ENCODE measurements at places on chromosomes 6 and 20.

GRCh38 chr6:118865100-118865391, 28.9 kb upstream of the ASF1A start:
- DNase-seq: no peak

- DNase-seq: no peak
These were observed at the start of gene HLA-DQA2 for GRCh38 chr6:32741031-32741960. TSS of gene HLA-DQA2 (plus strand) at chr6:32741391. CDS start at chr6:32741444, 53 bp downstream.

DNA sequence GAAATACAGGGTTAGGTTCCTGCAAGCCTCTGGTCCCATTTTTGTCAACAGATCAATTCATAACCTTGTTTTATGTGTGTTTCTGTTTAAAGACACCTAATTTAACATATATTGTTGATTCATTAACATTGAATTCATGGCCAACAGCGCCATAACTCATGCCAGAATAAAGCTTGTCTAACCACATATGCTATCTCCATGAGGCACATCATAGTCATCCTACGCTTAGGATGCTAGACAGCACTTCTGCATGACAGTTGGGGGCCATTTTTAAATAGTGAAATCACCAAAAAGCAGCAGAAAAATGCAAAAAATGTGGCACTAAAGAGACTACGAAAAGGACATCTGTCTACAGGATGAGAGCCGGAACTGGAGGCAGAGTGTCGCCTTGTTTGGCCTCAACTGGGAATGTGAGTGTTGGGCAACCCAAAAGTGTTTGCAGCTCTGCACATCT, 37.9 kb downstream of the TRAM2 start:
- DNase-seq: no peak

GRCh38 chr20:36466089-36466488, 75.2 kb upstream of the MYL9 start:
- DNase-seq: no peak

DNA sequence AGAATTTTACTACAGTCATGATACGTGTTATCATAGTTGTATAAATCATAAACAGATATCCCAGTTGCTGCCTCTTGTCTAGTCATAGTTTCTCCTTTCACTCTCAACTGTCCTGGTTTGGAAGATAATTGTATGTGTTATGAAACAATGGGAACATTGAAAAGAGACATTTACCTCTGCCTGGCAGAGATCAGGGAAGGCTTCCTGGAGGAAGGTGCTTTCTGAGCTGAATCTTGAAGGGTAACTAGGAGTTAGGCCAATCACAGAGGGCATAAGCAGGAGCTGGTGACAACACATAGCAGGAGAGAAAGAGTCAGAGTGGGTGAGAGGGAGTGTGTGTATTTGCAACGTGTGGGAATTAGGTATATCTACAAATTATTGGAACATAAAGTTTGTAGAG, 5.4 kb downstream of the ASXL1 start:
- no peak for DNase-seq

DNA sequence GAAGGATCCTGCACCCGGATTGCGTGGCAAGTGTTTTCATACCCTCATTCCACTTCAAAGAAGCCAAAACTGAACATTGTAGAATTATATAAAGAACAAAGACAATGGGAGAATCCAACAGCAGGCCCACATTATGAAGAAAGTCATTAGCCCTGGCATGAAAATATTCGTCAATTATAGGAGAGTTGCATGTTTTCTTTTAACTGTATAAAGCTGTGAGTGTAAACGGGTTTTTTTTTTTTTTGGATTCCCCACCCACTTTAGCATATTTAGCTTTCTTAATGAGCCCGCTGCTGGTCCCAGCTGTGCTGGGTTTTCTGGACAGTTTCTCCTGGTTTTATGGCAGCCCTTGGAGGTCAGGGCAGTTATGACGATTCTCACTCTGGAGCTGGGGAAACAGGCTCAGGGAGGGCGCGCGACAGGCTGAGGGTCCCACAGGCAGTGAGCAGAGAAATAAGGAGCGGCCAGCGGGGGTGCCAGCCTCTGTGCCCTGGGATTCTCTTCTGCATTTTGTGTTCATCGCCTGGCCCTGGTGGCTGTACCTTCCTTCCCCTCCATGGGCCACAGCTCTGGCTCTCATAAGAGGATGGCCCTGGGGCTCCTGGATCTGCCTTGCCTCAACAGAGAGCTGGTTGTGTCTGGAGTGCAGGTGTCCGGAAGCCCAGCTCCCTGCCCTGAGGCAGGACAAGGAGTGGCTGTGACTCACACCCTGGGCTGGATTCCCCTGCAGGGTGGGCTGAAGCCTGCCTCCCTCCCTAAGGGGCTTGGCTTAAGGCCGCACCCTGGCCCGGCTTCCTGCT, 24.1 kb upstream of the SULF2 start:
- no peak for DNase-seq

DNA sequence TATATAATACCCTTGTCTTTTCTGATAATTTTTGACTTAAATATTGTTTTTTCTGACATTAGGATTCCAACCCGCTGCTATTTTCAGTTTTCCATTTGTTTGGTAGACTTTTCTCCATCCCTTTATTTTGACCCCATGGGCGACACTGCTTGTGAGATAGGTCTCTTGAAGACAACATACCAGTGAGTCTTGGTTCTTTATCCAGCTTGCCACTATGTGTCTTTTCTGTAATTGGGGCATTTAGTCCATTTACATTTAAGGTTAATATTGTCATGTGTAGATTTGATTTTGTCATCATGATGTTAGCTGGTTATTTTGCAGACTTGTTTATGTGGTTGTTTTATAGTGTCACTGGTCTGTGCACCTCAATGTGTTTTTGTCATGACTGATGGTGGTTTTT, 67.7 kb upstream of the IRAK1BP1 start:
- no peak for DNase-seq

DNA sequence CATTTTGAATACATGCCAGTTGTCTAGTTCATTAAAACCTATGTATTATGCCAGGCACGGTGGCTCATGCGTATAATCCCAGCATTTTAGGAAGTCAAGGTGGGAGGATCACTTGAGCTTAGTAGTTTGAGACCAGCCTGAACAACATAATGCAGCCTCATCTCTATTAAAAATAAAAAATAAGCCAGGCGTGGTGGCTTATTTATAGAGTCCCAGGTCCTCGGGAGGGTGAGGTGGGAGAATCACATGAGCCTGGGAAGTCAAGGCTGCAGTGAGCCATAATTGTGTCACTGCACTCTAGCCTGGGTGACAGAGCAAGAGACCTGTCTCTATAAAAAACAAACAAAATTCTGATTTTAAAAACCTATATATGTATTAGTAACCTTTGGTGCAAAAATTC, 27.5 kb downstream of the ORC3 start:
- no peak for DNase-seq

DNA sequence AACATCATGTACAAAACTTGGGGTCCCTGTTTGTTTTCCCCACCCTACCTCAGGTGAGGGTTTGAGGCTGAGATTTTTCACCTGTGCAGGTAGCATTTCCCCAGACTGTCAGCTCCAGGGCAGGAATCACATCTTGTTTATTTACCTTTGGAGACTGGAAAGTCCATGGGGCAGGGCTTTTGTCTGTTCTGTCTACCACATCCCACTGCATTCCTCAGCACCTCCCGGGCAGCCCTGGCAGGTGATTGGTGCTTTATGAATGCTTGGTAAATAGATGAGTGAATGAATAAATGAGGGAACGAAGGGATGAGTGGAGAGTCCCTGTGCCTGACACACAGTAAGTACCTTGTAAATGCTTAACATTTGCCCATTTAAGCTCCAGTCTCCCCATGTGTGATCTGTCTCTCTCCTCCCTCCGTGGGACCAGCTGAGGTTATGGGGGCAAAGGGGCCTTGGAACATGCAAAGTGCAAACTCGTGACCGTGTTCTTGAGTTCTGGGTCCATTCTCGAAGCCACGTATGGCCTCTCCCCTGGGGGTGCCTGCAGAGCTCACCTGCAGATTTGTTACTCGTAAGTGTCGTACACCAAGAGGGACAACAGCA, 69.7 kb upstream of the PMEPA1 start:
- DNase-seq: no peak

DNA sequence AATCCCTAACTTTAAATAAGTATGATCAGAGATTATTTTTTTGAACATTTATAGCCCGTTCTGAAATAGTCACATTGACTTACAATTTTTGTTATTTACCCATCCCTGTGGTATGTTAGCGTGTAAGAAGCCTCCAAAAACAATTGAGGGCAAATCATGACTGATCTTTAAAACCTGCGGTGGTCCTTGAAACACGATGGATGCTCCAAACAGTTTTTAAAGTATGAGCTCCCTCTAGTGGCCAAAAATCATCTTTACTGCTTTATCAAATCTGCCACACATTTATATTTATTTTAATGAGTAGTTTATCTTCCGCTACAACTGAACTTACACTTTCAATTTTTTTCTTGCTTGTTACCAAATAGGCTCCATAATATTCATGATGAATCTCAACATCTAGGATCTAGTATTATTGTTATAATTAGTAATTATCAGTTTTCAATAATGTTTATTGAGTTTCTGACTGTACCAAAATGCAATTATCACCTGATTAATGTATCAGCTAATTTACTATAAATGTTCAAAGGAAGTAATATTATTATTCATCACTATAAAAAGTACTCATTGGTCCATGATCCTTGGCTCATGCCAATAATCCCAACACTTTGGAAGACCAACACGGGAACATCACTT, 52.2 kb downstream of the MARCKS start:
- DNase-seq: peak; percentile 24

GRCh38 chr6:112321941-112322424, 25.1 kb upstream of the RFPL4B start:
- no peak for DNase-seq

DNA sequence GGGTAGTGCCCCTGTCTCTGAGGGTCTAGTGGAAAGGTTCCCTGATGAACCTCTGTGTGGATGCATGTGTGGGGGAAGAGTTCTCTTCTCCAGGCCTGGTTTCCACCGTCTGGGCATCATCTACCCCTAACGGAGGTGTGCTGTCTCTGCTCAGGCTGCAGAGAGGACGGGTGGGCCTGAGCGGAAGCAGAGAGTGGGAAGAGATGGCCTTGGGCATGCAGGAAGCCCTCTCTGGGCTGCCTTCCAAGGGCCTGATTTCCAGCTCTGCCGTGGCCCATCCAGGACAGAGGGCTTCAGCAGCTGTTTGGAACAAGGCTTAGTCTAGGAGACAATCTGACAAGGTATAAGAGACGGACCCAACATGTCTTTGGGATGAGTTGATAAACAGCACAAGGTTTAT, 220.1 kb upstream of the DTNBP1 start:
- DNase-seq: no peak

DNA sequence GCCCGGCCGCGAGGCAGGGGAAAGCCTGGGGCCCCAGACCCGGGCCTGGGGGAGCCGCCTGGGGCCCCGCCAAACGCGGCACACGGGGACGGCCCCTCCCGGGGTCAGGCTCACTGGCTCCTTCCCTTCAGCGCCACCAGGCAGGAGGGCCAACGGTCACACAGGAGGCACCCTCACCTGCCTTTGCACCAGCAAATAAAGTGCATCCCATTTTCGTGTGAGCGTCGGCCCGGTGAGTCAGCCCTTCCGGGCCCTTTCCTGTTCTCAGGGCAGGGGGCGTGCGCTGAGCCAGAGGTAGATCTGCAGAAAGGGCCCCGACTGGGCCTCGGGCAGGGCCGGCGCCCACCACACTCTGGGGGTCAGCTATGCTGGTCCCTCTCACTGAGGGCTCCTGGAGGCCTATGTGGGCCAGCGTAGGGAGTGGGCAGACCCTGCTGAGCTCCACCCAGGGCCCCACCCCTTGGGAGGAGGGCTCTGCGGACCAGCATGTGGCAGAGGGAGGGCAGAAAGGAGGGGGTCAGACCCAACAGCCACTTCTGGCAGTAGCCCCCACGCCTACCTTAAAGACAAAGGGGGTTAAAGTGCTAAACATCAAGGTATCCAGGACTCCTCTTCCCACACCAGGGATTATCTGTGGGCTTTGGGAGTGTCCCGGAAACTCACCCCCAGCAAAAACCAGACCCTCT, 931 bp upstream of the UCKL1 start:
- DNase-seq: peak; percentile 74

DNA sequence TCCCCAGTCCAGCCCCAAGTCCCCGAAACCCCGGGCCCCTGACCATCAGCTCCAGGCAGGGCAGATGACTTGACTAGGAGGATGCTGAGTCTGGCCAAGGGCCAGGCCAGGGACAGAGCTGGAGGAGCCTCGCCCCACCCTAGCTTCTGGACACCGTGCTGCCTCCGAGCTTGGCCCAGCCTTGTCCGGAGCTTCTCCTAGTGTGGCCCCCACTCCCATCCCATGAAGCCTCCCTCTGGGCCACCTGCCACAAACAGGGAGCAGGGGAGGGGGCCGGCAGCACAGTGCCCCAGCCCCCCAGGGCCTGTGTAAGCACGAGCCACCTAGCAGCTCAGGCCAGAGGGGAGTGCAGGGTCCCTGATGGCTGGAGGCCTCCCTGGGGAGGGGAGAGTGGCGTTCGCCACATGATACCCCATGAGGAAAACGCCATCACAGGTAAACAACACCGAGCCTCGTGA, 5.3 kb downstream of the EEF1A2 start:
- no peak for DNase-seq

DNA sequence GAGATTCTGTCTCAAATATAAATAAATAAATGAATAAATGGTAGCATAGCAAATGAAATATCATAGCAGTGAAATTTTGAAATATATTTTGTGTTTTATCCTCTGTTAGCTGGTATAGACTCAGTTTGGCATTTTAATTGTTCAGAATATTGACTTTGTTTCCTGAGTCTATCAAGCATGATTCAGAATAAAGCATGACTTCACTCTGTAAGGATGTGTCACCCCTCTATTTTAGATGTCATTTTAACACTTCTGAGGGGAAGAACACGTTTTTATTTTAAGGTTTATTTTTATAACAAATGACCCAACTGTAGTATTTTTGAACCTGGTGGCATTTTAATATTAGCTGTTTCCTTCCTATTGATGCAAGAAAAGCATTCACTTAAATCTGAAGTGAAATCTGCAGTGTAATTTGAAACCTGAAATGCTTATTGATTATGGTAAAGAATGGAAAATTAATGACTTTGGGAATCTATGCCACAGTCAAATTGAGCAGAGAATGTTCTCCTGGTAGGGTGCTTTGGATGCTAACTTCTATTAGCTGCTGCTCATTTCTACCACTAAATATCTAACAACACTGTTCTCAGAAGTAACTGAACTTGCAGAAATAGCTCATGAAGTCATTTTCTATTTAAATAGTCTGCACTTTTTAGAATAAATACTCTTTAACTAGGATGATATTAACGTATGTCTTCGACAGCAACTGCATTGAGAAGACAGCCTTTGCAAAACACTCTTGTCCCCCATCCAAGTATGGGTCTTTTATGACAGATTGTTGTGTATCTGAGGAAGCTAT, 114.2 kb downstream of the SOX4 start:
- DNase-seq: no peak

DNA sequence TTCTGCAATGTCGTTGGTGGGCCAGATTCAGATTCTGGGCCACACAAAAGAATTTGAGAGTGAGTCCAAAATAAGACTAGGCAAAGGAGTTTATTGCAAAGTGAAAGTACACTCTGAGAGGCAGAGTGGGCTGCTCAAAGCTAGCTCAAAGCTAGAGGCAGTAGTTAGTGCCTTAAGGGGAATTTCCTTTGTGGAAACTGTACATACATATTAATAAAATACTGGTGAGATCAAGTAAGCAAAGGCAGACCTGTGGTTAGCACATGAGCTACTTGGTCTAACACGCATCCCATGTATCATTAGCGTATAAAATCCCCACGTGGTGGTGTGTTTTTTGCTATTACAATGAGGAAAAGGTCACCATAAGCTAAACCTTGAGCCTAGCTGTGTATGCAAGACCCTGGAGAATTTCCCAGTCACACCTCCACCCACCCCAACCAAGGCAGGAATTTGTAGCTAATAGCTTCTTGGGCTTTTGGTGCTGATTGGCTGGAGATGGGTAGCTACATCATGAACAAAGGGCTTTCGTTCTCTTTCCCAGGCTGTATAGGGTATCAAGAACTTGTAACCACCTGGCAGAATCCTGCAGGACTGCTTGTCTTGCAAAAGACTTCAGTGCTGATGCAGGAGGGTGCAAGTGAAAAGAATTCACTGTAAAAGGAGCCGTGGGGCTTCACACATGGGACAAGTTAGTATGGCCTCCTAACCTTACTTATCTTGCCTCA, 14.7 kb upstream of the TRIM26 start:
- DNase-seq: no peak

All from naive thymus-derived CD4-positive, alpha-beta T cell (primary cell).